Fibroblast of skin of right quadriceps (primary cell): ENCODE measurements at places on chromosomes 5 and 9.
A peak's percentile ranks its signal among the peaks of the same experiment; 100 is the strongest.

- peak; percentile 23 for DNase-seq
These were observed 3.9 kb downstream of the CCDC183 start for GRCh38 chr9:136799854-136800657.

DNA sequence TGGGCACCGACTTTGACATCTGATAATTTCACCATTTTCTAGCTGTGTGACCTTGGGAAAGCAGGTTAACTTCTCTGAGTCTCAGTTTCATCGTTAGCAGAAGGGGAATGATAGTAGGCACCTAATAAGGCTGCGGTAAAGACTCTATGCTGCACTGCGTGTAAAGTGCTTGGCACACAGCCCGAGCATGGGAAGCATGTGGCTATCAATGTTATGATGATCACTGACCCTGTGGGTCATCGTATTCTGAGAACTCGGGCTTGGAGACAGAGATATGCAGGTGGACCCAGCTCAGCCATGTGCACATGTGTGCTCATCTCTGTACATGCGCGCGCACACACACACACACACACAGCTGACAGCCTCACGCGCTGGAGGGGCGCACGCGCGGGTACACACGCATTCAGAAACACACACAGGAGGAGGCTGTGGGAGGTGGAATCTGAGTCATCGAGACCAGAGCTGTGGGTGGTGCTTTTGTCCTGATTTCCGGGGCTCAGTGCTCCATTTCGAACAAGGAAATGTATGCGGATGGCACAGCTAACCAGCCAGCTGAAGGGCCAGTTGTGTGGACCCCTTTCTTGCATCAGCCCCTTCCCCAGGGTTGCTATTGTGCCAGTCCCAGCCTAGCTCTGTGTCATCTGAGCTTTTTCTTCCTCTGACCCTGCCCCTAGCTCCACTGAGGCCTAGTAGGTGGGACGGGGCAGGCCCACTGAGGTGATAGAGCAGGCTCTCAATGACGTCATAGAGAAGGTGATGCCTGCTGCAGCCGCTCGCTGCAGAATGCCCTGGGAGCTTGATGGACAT, 11.1 kb upstream of the ARAP3 start:
- peak; percentile 33 for DNase-seq

GRCh38 chr9:86902586-86902985, 44.7 kb downstream of the GAS1 start:
- no peak for DNase-seq

DNA sequence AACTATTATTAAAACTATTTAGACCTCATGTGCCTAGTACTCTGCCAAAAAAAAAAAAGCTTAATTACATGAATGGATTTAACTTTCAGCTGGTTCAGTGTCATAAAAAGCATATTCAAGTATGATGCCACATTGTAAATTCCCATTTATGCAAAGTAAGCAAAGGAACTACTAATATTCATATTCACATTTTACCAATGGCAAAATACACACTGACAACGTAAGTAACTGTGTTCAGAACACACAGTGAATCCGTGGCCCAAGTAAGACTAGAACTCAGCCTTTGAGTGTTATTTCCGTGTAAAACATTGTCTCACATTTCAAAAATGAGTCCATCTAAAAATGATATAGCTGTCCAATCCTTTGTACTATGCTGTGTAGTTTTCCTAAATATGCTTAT, 56.8 kb downstream of the PPP2R2B start:
- DNase-seq = no peak

GRCh38 chr5:35162848-35163709, 67.2 kb downstream of the PRLR start:
- no peak for DNase-seq

DNA sequence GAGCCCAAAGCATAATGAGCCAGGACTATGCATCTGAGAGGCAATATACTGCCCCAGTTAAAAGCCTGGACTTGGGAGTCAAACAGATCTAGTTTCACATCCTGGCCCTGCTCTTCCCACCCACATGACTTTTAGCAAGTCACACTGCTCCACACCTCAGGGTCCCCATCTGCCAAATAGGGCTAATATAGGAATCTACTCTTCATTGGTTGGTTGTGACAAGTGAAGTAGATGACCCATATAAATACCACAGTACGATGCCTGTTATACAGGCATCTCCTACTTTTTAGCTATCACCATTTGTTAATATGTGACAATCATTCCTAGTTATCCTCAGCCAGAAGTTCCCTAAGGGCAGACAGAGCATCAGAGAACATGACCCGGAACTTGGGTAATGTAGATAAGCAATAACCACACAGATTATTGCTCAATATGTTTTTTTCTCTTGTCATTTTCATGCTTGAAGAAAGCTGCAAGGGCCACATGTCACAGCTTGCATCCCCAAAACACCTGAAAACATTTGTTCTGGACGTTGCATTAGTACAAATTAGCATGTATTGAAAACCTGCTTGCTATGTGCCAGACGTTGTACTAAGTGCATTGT, 20.4 kb downstream of the ADAM19 start:
- DNase-seq = no peak

- no peak for DNase-seq
These were observed 63.0 kb upstream of the FCHO2 start for GRCh38 chr5:72892846-72893245.

DNA sequence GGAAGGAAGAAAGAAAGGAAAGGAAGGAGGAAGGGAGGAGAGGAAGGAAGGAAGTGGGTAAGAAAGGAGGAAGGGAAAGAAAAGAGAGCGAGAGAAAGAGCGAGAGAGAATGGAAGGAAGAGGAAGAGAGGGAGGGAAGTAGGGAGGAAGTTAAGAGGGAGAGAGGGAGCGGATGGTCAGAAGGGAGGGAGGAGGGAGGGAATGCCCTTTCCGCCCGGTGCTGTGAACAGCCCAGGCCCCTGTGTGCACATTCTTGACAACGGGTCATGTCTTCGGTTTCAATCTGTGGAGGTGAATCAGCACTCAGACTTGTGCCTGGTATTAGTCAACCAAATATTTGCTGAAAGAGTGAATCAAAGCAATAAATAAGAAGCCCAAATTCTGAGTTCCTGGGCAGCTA, 39.2 kb downstream of the PRUNE2 start:
- peak; percentile 92 for DNase-seq

DNA sequence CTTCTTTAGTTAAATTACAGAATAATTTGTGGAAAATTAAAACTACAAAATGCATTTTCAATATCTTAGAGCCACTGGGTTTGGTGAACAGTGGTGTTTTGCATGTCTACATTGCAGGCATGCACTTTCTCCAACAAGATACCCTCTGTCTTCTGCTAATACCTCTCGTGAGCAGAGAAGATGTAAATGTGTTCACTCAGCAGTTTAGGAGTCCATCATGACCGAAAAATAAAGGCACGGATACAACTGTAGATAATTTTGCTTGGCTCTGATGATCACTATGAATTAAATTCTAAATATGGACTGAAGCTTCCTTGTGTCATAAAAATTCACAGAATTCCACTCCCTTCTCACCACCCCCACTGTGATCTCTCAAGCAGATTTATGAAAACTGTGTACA, 313.8 kb downstream of the GLIS3 start:
- no peak for DNase-seq

DNA sequence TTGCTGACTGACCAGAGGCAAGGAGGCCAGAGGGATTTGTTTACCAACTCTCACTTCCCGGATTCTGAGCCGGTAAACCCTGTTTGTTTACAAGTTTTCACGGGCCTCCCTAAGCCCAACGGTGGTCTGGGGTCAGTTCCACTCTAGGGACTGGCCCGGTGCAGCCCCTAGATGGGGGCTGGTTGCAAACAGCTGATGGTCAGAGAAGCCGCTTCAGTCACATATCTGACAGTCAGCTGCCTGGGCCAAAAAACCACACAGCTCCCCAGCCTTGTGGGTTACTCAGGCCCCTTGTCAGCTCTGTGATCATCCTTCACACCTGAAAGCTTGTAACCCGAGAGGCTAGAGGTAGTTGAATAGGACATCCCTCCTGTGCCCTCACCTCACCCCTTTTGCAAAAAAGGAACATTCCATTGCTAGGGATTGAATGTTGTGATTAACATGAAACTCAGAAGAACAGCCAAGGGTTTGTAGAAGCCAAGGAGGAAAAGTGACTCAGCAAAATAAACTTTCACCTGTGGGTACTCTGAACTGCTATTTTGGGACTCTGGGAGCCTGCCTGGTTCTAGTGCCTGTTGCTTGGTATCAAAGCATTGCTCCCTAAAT, 40.4 kb downstream of the SAR1B start:
- DNase-seq = peak; percentile 15

- DNase-seq = peak; percentile 9
These were observed 116.6 kb upstream of the STARD4 start for GRCh38 chr5:111628901-111629300.

- no peak for DNase-seq
These were observed 197.4 kb upstream of the ISL1 start for GRCh38 chr5:51185850-51186329.

GRCh38 chr5:132277256-132277655, 16.9 kb upstream of the SLC22A4 start:
- DNase-seq = no peak

GRCh38 chr9:78606001-78606379, 309.1 kb downstream of the PSAT1 start:
- no peak for DNase-seq

DNA sequence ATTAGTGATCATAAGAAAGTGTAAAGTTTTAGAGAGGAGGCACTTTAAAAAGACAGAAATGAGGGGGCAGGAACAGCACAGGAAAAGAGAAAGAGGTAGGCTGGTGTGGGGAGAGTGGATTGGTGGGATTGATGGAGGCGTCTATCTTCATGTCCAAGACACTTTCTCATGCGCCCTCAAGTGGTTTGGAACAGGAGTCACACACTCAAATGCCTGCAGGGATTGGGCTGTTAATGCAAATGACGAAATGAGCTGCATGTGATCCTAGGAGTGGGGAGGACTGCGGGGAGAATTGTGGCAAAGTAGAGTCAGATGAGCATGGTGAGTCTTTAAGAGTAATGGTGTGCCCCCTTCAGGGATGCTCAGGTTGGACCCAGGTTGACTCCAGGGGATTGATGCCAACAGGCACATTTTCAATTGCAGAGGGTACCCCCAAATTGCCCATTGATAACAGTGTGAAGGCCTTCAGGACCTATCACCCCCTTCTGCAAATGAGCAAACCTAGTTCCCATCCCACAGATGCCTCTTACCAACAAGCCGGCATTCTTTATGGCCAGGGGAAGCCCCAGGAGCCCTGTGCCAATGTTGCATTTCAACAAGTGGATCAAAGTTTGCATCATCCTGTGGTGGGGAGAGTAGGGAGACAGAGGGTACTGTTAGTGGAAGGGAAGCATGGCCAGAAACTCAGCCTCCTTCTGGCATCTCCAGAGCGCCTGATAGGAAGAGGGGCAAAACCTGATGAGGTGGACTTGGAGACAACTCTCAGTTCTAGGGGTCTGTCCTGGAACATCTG, 5.3 kb downstream of the SLC36A3 start:
- DNase-seq = peak; percentile 44

DNA sequence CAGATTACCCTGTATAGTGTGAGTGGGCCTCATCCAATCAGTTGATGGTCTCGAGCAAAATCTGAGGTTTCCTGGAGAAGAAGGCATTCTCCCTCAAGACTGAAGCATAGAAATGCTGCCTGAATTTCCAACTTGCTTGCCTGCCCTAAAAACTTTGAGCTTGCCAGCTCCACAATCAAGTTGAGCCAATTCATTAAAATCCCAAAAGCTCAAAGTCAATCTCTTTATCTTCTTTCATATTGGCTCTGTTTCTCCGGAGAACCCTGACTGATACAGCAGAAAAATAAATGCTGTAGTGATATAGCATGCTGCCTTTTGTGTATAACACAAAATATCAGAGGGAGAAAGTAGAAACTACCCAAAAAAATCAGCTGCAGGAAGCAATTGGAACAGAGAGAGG, 72.5 kb upstream of the NMUR2 start:
- DNase-seq = no peak

DNA sequence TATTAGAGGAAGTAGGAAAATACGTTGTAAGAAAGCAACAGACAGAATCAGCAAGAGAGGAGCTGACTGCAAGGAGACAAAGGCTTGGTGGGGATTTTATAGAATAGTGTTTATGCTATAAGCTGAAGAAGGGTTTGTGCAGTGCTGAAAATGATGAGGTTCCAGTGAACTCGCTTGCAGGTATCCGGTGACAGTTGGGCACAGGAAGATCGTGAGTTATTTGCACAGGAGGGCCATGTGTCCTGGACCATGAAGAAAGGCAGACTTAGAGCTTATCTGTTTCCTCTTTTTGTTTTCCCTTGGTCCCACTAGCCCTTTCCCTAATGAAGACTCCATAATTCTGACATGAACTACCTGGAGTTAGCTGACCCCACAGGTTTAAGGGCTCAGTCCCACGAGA, 61.4 kb downstream of the NXNL2 start:
- no peak for DNase-seq

DNA sequence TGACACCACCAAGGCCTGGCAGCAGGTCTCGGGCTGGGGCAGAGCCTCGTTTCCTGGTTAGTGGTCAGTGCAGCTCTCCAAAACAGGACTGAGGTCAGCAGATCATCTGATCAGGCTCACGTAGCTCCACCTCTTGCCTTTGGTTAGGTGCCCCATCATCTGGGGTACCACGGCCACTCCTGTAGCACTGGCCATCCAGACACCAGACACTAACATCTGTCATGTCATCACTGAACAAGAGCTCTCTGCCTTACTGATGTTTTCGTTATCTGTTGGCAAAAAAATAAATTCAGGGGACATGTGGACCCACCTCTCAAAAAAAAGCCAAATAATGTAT, 29.9 kb upstream of the MED10 start:
- DNase-seq = no peak

GRCh38 chr9:113590991-113591898, 127.7 kb downstream of the RGS3 start:
- peak; percentile 64 for DNase-seq

GRCh38 chr9:85515021-85515420, 226.7 kb downstream of the AGTPBP1 start:
- DNase-seq = no peak

DNA sequence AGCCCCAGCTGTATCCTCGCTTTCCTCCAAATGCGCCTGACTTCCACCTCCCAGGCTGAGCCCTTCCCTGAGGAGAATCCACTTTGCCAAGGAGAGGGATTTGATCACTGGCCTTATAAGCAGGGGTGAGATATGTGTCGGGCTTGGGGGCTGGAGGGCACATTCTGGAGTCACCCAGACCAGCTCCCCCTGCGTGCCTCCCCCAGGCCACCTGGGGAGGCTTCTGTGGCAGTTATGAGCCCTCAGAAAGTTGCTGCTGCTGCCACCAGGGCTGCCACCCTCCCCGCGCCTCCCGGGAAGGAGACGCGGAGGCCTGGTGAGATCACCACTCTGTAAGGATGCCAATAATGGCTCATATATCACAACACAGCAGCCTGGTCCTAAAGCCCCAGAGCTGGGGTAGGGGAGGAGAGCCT, 211.5 kb downstream of the PAPPA start:
- peak; percentile 82 for DNase-seq

GRCh38 chr5:139426203-139426885, 13.0 kb downstream of the DNAJC18 start:
- peak; percentile 70 for DNase-seq
